ENCODE measurements at places on chromosomes 1 and 21.
A peak's percentile ranks its signal among the peaks of the same experiment; 100 is the strongest.

- peak; percentile 86 for DNase-seq
Measured at GRCh38 chr1:98323388-98323787, 338.1 kb upstream of the SNX7 start.

GRCh38 chr1:10724948-10725847 is 71.2 kb downstream of the CASZ1 start:
- peak; percentile 77 for DNase-seq

- DNase-seq = no peak
Measured at GRCh38 chr1:11187494-11187893, 1.7 kb upstream of the ANGPTL7 start.

GRCh38 chr1:101697072-101697471 is 299.7 kb downstream of the OLFM3 start:
- no peak for DNase-seq

DNA sequence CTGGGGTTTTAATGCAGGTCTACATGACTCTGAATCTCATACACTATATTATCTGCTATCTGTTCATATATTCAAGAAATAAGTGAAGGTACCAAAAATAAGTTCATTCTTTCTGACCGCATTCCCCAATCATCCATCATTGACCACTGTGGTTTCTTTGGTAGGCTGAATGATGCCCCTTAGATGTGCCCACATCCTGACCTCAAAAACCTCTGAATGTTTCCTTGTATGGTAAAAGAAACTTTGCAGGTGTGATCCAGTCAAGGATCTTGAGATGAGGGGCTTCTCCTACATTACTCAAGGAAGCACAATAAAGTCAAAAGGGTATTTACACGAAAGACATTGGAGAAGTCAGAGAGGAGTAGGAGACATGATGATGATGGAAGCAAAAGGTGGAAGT is 60.6 kb upstream of the LRRC8B start:
- DNase-seq = no peak

- DNase-seq = no peak
Measured at GRCh38 chr21:41843584-41843983, 35.6 kb downstream of the PRDM15 start.

DNA sequence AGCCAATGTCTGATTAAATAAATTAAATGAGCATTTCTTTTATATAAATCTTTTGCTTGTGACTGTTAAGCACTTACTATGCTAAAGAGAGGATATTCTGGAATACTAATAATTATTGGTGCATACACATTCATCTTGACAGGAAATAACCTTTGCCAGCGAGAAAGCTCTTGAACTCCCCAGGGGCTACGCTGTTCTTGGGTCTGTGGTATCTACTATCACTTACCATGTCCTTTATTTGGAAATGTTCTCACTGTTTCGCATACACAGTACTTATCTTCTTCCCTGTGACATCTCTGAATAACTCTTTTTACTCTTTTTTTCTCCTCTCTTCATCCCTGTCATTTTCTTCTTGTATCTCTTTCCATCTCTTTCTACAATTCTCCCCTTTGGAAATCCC is 178.7 kb downstream of the GABPA start:
- no peak for DNase-seq

- no peak for DNase-seq
Measured at GRCh38 chr1:69252696-69253095, 315.0 kb upstream of the LRRC7 start.

- DNase-seq = peak; percentile 64
Measured at GRCh38 chr1:40143891-40144575, 17.2 kb upstream of the RLF start.

DNA sequence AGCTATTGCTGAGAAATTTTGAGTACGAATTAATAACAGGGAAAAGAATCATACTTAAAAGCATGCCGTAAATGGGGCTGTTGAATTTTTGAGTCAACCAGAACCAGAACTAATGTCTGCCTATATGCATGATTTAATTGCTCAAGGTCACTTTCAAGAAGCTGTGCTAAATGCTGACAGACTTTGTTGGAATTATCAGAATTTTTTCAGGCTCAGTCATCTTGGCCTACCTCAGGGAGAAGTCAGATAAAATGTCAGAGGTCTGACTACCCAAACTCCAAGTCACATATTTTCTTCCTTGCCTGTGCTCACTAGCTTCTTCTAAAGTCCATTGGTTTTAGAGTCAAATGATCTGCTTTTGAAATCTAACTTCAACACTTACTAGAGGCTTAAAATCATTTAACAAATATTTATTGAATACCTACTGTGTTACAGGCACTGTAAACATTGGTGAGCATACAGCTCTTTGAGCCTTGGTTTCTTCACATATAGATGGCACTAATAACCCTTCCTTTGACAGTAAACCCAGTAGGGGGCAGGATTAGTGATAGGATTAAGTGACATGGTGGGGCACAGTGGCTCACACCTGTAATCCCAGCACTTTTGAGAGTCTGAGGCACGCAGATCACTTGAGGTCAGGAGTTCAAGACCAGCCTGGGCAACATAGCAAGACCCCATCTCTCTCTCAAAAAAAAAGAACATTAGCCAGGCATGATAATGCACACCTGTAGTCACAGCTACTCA is 121.2 kb upstream of the SLC44A3 start:
- peak; percentile 95 for DNase-seq

DNA sequence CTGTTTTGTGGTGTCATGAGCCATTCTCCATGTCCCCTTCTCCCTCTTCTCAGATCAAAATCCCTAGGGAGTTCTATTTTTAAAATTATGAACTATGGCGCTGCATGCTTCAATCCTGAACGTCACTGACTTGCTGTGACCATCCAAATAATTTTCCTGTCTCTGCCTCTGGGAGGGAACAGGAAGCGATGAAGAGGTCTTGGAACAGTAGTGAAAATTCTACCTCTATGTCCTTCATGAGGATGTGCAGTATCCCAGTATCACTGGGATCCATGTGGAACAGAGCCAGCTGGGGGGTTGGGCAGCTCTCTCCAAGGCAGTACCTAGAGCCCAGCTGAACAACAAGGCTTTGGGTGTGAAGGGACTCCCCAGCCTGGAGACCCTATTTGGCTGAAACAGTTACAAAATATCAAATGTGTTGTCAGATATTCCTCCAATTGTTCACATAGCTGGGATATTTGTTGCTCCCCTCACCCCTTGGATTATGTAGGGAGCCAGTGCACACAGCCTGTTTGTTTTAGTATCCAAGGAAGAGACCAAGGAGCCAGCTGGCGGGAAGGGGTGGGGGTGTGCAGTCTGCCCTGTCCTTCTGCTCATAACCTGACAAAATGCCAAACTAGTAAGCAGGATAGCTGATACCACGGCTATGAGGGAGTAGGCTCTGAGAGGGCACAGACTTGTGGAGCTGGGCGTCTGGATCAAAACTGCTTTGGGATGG is 7.6 kb downstream of the DCLRE1B start:
- peak; percentile 74 for DNase-seq

GRCh38 chr1:6471970-6472368 is 6.0 kb upstream of the TNFRSF25 start:
- no peak for DNase-seq

DNA sequence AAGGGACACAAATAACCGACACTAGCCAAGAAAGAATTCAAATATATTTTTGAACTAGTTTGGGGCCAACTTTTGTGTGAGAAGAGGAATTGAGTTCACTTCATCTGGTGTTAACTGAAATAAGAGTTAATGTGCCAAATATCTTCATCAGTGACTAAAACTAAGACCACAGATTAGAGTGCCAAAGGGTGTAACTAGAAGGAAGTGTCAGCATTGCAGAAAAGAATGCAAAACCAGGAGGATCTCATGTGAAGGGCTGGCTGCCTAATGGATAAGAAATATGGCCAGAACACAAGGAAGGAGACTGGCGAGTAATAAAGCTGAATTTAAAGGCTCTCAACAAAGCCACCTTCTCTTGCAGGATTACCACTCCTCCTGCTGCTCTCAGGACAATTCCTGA is 61.8 kb upstream of the LRRC8D start:
- peak; percentile 11 for DNase-seq

DNA sequence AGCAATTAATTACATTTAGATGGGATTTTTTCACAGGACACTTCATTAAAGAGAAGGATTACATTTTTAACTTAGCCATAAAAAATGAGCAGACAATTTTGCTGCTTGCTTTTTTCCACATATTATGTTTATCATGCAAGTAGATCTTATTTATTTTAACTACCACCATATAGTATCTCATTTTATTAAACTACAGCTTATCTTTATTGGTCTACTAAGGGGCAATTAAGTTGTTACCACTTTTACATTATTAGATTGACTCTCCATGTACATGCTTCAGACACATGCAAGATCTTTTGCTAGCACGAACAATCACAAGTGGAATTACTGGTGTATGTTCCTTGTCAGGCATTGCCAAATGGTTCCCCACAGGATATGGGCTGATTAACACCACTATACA is 99.8 kb upstream of the NFIA start:
- DNase-seq = no peak

- DNase-seq = peak; percentile 49
Measured at GRCh38 chr1:163774978-163775620, 453.3 kb downstream of the NUF2 start.

GRCh38 chr21:26425576-26425975 is 147.5 kb downstream of the CYYR1 start:
- no peak for DNase-seq

DNA sequence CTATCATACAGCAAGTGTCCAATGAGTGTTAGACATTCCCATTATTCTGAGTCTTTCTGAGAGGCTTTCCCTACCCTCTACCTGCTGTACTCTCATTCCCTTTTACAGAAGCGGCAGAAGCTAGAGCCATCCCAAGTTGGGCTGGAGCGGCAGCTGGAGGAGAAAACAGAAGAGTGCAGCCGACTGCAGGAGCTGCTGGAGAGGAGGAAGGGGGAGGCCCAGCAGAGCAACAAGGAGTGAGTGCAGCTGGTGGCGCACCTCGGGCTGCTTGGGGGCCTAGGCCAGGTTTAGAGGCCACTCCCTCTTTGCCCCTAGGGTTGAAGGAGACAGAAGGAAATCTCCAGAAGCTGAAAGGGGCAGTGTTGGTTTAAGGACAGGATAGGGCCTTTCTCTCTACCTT is 12.1 kb downstream of the CGN start:
- DNase-seq = no peak

DNA sequence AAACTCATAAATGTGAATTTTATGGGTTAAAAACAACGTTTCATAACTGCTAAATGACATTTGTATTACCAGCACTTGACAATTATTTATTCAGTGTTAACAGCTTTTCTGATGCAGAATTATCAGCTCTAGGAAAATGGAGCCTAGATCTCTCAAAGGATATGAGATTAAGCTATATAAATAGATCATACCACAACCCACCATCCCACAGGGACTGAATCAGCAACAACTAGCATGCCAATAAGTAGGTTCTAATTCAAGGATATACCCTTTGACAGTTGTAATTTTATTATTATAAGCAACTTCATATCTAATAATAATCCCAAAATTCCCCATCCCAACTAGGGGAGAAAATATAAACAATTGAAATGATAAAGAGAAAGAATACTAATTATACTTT is 275.4 kb upstream of the RGS18 start:
- no peak for DNase-seq

DNA sequence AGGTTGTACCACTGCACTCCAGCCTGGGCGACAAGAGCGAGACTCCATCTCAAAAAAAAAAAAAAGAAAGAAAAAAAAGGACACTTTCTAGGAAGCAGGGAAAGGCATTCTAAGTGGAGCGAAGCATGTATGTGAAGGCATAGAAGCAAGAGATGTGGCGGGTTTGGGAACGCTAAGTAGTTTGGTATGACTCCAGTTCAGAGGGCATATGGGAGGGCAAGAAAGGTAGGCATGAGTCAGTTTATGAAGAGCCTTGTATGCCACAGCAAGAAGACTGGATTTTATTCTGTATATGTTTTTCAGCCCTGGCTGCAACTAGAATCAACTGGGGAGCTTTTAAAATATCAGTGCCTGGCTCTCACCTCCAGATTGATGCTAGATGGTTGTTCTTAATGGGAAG is 4.4 kb upstream of the ELOVL1 start:
- no peak for DNase-seq

DNA sequence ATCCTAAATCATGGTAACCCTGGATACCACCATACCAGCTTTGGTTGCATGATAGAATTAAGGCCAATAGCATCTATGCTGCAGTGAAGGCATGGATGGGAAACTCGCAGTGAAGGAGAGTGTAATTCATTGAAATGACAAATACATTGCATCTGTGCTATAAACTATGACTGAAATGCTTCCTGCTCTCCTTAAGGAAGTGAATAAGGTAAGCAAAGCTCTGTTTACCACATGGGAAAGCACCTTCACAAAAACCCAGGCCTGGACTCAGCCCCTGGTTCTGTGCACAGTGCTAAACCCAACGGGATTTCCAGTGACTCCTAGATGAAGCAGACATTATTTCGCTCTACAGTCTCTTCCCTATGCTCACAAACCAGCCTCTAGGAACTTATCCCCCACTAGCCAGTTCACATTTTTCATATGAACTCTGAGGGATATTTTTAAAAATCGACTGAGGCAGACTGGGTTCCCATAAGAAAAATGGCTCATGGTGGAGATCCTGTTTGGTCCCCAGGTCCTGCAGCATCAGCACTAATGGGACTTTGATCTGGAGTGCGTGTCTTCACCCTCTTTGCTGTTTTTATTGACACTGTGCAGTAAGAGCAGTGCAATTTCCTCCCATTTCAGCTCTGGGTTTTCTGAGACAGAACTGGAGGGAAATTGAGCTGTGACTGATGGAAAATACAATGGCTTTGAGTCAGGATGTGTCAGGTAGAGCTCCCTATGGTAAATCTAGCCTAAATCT is 362.7 kb downstream of the SIPA1L2 start:
- no peak for DNase-seq

DNA sequence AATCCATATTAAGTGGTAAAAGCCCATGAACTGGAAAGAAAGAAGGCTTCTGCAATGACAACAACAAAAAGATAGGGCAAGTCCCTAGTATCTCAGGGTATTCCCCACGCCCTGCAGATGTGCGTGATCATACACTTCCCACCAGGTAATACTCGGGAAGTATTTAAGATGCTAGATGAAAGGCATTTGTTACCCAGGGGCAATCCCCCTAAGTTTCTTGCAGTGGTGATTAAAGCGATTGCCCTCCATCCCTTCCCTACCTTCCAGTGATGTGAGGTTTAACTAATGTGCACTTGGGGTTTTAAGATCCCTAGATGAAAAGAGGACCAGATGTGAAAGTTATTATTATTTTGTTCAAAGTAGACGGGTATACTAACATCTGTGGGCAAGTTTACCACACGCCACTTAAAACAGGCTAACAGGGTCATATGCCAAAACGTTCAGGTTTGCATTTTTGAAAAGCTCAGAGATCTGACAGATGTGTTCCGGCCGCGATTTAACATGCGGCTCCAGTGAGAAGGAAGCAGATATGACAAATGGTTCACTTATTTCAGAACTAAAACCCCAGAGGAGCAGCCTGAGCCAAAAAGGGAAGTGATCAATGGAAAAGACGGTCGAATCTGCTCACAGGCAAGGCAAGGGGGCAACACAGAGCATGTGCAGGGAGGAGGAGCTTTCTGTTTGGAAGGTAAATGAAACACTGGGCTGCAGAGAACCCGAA is 17.4 kb downstream of the TIAM1 start:
- peak; percentile 76 for DNase-seq

DNA sequence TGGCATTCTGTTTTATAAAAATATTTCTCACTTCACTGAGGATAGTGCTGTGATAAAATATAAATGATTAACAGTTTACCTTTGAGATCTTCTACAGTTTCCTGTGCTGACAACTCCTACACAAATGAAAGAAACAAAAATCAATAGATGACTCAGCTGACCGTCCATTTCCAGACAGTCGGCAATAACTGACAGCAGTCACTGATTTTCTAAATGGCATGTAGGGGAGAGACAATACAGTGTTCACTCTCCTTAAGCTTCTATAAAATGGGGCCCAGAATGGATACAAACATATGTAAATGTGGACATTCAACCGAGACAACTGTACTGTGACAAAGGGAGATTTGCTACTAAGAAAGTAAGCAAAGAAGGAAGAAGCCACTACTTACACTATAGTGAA is 34.3 kb downstream of the PCNX2 start:
- DNase-seq = no peak

Data from fibroblast of skin of right biceps (primary cell).